ENCODE measurements at places on chromosomes 7 and 10. TPM values are rescaled to one million over a fixed set of nuclear protein-coding genes. Genes with fewer than 3 reads are reported as not detected.

- DNase-seq: peak; percentile 20
Measured at GRCh38 chr10:80529604-80530003, 8.1 kb upstream of the SH2D4B start.

The KLF6 gene
- 126 TPM for total RNA-seq

DNA sequence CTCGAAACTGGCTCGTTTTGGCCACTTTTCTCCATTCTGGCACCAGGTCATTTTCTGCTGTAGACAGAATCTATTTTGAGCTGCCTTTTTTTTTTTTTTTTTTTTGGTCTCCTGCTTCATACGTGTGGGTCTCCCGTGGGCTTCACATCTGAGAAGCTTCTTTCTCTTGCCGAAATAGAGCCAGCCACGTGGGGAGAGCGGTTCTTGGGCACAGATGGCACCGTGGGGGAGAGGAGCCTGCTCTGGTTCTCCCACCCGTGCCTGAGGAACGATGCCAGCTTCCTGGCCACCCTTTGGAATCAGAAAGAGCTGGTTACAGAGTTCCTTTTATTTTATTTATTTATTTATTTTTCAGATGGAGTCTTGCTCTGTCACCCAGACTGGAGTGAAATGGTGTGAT is 48.7 kb upstream of the OCM2 start:
- no peak for DNase-seq

The GPER1 gene
- not detected for total RNA-seq

The PIP gene
- not detected for total RNA-seq

The ENO4 gene
- not detected for total RNA-seq

The CDH23 gene
- total RNA-seq: 11.2 TPM
